ENCODE measurements at places on chromosomes 5 and 9. TPM values are rescaled to one million over a fixed set of nuclear protein-coding genes. Genes with fewer than 3 reads are reported as not detected.

IRX1 gene
- total RNA-seq: not detected

NUTM2F gene
- not detected for total RNA-seq

ANGPTL2 gene
- total RNA-seq: 65.3 TPM

- H3K4me3 ChIP-seq: no peak overlapping the region
- no peaks in the 10 kb centered on the region for H3K27me3 ChIP-seq
- H3K4me1 ChIP-seq: no peaks in the 10 kb centered on the region
- no peak for DNase-seq
- H3K36me3 ChIP-seq: no peaks in the 10 kb centered on the region
- no peak overlapping the region for H3K27ac ChIP-seq
These were observed 181.5 kb upstream of the MOCS2 start for GRCh38 chr5:53291047-53291446.

GRCh38 chr9:137446851-137447471 is 5.8 kb upstream of the ENTPD8 start:
- H3K27ac ChIP-seq: no peak overlapping the region
- DNase-seq: no peak
- H3K27me3 ChIP-seq: peaks cover 5% of the 10 kb centered on the region
- no peaks in the 10 kb centered on the region for H3K36me3 ChIP-seq

GRCh38 chr9:17004500-17004899 is 130.3 kb upstream of the CNTLN start:
- peak overlapping the region; percentile 54 for H3K27ac ChIP-seq
- H3K4me3 ChIP-seq: no peak overlapping the region
- DNase-seq: no peak
- H3K4me1 ChIP-seq: no peaks in the 10 kb centered on the region

DNA sequence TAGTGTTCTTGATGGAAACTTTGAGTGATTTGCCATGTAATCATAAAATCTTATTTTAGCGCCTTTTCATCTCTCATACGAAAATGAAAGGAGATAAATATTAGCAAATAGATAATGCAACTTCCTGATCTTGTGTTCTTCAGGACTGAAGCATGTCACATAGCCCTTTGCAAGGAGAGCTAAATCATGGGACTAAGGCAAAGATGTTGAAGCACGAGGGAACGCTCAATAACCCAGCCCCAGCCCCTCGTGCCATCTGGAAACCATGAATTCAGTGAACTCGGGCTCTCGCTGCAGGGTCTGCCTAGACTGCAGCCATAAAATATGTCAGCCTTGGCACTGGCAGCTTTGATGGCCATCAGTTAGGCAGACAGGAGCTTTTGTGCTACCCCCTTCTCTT is 58.2 kb downstream of the F2RL2 start:
- H3K27me3 ChIP-seq: no peaks in the 10 kb centered on the region
- no peak overlapping the region for H3K27ac ChIP-seq

GRCh38 chr9:35560625-35561337 is 44.3 kb upstream of the TESK1 start:
- H3K27me3 ChIP-seq: no peaks in the 10 kb centered on the region
- no peak overlapping the region for H3K27ac ChIP-seq
- H3K4me3 ChIP-seq: no peak overlapping the region
- no peak for DNase-seq

- peaks cover 5% of the 10 kb centered on the region for H3K27me3 ChIP-seq
- no peak overlapping the region for H3K4me3 ChIP-seq
- DNase-seq: no peak
- H3K27ac ChIP-seq: no peak overlapping the region
- no peaks in the 10 kb centered on the region for H3K36me3 ChIP-seq
- H3K4me1 ChIP-seq: no peaks in the 10 kb centered on the region
These were observed 26.9 kb upstream of the OLFM1 start for GRCh38 chr9:135060461-135061116.

GRCh38 chr5:14710313-14710994 is 45.9 kb downstream of the OTULIN start:
- H3K36me3 ChIP-seq: no peaks in the 10 kb centered on the region
- H3K4me3 ChIP-seq: no peak overlapping the region
- H3K27me3 ChIP-seq: no peaks in the 10 kb centered on the region
- DNase-seq: no peak
- H3K27ac ChIP-seq: no peak overlapping the region

DNA sequence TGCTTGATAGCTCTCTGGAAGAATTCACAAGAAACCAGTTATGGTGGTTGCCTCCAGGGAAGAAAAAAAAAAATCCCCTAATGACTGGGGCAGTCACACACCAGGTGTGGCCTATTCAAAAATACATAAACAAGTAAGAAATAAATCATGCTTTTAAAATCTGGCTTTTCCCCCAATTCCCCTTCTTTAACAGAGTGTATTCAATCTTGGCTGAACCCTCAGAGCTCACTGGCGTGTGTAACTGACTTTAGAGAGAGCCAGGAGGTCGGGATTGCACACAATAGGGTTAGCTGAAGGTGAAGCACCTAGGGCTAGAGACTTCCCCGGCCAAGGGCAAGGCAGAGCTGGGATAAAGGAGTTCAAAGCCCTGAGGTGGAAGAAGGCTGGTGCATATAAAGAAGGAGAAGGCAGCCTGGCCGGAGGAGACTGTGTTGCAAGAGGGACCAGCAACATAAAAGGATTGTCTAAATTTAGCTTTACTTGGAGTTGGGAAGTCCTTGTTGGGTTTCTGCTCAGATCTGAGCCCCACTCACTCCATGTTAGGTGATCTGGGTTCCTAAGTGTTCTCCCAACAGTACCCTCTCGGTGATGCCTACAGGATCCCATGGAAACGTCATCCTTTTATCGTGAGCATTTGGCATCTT is 19.7 kb downstream of the FNBP1 start:
- no peak overlapping the region for H3K4me3 ChIP-seq
- peak overlapping the region; percentile 68 for H3K27ac ChIP-seq
- peak; percentile 27 for DNase-seq
- H3K36me3 ChIP-seq: no peaks in the 10 kb centered on the region

All from uterus (tissue), 4 donors.